Natural killer cell (primary cell): ENCODE measurements at places on chromosomes 13 and 19.

- DNase-seq = no peak
These were observed 8.7 kb upstream of the CHST8 start for GRCh38 chr19:33612928-33613619.

DNA sequence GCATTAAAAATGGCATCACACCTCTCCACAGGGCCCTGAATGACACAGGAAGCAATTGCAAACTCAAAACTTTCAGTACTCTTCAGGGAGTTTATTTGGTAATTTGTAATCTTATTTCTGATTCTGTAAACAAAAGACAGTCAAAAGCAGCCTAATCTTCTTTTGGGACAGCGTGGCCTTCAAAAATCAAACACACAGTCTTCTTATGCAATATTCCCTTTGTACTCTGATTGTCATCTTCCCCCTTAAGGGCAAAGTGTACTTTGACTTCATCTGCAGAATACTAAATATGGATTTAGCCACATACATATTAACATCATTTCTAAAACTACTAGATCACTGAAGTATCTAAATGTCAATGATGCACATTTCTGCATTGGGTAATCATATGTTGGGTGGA, 322.0 kb downstream of the MZT1 start:
- no peak for DNase-seq

DNA sequence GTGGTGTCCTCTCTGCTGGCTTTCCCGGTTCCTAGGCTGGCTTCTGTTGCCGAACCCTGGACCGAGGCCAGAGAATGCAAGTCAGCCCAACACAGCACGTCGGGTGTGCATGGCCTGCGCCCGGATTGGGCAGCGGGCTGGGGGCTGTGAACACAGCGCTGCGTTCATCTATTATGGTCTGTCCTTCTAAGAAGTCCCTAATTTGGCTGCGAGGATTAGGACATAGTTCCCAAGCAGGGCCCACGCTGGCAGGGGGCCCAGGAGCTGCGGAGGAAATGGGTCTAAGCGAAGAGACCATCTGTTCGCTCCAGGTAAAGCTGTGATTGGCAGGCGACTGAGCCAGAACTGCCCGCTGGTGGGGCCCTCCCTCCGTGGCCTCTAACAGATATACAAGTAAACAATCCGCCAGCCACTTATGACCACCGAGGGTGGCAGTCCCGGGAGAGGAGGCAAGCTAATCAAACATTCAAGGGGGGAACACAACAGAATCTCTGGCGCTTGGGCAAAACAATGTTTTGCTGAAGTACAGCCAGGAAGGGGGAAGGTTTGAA, 6.0 kb downstream of the SYCE2 start:
- DNase-seq = no peak

DNA sequence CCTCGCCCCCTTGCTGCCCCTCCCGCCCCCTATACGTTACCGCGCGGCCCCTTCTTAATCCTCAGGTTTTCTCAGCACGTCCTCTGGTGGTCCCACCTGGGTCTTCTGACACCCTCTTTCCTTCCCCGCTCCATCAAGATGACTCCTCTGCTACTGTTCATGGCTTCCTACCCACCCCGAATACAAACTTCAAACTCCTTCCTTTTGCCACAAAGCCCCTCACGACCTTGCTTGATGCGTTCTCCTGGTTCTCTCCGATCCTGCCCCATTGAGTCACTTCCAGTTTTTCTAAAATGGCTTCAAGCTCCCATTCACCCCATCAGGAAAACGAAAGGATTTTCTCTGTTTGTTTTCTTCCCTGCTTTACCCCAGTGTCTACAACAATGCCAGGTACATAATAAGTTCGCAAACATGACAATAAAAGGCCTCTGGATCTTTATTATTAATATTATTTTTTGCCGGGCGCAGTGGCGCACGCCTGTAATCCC, 734 bp upstream of the SERTAD3 start:
- no peak for DNase-seq

DNA sequence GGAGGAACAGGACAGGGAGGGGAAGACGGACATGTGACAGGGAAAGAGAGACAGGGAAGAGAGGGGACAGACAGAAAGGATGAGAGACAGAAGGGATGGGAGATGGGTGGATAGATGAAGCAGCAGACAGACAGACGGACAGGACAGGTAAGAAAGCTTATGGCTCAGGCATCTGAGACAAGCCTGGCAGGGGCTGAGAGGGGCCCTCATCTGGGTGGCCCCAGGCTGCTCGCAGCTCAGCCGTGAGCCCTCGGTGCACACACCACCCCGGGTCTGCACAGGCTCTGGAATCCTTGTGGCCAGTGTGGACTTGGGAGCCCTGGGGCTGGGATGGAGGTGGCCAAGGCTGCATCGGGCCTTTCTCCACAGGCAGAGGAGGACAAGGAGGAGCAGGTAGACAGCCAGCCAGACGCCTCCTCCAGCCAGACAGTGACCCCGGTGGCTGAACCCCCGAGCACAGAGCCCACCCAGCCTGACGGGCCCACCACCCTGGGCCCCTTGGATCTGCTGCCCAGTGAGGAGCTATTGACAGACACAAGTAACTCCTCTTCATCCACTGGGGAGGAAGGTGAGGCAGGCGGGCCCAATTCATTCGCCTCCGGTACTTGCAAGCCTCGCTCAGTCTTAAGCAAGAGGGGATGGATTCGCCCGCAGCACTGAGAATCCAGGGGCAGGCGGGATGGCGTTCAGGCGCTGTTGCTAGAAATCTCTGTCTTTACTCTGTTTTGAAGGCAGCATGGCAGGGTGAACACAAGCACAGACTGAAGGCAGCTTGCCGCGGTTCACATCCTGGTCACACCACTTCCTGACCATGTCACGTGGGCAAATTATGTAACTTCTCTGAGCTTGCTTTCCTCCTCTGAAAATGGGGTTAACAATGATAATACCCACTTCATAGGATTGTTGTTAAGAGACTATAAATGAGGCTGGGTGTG, 14.0 kb downstream of the GRAMD1A start:
- DNase-seq = peak; percentile 69

DNA sequence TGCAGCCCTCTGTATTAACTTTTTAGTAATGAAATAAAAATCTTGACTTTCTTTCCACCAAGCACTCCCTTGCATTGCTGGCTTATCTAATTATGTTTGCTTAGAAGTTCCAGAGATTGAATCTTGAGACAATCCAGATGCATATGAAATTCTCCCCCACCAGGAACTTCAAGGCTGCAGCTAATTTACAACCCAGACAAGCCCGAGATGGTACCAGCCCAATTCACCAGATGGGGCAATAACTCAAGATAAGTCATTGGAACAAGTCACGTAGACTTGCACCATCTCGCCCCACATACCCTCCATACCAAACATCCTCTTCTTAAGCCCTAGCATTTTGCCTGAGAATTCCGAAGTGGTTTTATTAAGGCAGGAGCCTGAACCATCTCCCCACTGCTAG, 29.0 kb downstream of the UTP14C start:
- no peak for DNase-seq

- DNase-seq = peak; percentile 58
These were observed 10.9 kb downstream of the ARHGEF1 start for GRCh38 chr19:41893899-41894298.

- no peak for DNase-seq
These were observed at the start of gene GPC6 for GRCh38 chr13:93226623-93227279. GPC6 (plus strand) TSS chr13:93226807.

DNA sequence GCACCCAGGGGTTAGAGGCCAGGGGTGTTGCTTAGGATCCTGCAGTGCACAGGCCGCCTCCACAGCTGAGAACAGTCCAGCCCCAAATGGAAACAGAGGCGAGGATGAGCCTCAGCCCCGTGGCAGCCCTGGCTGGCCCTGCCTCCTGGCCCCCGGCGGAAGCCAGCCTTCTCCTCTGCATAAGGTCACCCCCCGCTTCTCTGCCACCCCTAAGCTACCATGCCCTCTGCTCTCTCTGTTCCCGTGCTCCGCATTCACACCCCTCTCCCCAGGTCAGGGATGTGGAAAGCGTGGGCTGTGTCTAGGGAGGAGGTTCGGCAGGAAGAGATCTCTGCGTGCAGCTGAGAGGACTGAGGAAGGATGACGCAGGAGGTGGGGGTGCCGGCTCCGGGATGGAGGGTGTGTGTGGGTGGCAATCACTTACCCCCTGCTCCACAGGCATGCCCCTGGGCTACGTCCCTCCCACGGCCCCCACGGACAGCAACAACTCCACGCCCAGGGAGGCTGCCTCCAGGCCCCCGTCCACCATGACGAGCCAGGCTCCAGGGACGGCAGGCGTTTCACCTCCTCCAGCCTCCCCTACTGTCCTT, 6.0 kb downstream of the SSC5D start:
- no peak for DNase-seq

DNA sequence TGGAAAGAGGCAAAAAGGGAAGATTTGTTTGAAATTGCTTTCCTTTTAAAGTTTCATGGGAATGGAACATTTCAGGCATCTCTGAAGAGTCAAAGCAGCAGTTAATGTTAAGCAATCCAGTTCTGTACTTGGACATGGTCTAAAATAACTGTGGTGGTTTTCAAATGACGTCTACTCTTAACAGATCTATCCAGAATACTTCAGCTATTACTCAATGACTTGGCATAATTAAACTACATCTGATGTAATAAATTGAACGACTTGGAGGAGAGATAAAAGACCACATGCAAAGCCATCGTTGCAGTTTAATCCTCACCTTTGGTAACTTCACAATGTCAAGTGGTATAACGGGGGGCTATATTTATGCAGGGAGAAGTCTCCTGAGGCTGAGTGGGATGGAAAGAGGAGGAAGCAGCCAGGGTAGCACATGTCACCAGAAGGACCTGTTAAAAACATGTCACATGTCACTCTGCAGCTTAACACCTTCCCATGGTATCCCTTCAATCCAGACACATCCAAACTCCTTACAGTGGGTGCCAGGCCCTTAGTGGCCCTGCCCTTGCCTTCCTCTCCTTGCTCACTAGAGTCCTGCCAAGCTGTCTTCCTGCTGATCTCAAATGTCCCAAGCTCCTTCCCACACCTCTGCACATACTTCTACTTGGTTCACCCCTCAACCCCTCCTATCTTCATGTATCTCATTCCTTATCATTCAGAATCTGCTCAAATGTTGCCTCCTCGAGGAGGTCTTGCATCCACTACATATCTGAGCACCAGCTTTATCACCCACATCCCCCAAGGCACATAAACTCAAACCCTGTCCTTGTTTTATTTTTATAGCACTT, 327.8 kb downstream of the SUCLA2 start:
- DNase-seq = no peak

GRCh38 chr13:50626101-50626547, 217.4 kb downstream of the DLEU7 start:
- DNase-seq = no peak

GRCh38 chr13:30870049-30870884, 35.8 kb upstream of the MEDAG start:
- peak; percentile 22 for DNase-seq

DNA sequence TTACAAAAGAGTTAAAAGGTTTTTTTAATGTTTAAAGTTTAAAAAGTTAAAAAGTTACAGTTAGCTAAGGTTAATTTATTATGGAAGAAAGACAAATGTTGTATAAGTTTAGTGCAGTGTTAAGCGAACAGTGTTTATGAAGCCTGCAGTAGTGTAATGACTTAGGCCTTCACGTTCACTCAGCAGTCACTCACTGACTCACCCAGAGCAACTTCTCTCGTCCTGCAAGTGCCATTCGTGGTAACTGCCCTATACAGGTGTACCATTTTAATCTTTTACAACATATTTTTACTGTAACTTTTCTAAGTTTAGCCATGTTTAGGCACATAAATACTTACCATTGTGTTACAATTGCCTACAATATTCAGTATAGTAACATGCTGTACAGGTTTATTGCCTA, 398.2 kb upstream of the NBEA start:
- DNase-seq = no peak

DNA sequence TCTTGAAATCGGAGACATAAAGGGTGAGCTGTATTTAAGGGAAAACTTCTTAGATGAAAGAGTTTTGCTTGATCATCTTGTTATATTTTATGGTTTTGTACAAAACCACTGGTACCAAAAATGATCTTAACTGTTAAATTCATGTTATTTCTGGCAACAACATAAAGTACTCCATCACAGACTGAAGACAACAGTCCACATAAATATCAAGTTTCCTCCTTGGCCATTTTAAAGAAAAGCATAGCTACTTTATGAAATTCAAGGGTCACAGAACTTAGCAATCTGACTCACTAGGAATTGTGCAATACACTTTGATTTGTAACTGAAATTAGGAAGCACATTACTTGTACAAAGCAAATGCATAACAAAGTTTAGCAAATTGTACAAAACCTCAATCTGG, 66.3 kb downstream of the TBC1D4 start:
- no peak for DNase-seq

DNA sequence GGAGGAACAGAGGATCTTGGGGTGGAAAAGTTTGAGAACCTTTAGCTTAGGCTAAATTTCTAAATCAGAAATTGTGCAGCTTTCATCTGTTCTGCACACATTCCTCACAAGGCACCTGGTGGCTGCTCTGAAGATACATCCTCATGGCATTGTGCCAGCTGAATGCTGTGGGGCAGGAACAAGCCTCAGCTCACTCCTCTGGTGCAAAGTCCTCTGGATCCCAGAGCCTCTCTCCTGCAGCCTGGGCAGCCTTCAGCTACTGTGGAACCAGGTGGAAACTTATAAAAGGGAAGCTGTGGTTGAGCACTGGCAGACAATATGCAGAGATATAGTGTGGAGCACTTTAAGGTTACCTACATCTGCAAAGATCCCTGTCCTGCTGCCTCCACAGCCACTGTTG, 72.3 kb downstream of the KCTD12 start:
- peak; percentile 9 for DNase-seq

DNA sequence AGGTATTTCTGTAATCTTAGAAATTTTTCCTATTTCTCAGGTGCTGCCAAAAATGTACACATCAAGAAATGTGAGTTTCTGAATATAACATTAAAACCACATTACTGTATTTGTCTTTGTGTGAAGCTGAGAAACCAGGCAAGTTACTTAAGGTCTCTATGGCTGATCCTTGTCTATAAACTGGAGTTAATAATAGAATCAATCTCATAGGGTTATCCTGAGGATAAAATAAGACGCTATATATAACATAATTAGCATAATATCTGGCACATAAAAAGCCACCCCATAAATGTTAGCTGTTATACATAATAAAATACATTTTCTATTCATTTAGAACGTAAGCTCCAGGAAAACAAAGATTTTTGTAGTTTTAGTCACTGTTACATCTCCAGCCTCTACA, 6.1 kb downstream of the RNF6 start:
- DNase-seq = no peak
